ENCODE measurements at places on chromosomes 4 and X.

- no peak for DNase-seq
These were observed 1495.5 kb upstream of the ADGRL3 start for GRCh38 chr4:59704616-59705015.

DNA sequence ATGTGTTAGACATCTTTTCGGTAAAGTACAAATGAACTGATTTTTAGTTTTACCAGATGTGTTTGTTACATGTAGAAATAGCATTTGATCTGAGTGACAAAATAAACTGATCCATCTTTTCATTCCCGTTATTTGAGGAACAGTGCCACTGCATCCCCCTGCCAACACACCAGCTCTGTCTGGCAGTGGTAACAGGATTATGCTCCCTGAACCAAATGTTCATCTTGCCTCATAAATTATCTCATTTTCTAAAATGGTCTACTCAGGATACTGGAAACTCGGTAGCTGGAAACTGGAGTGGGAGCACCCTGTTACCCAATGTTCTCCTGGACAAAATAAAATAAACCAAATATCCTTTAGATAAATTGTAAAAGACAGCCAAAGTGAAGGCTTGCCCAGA, 171.6 kb downstream of the FAT4 start:
- DNase-seq: no peak

DNA sequence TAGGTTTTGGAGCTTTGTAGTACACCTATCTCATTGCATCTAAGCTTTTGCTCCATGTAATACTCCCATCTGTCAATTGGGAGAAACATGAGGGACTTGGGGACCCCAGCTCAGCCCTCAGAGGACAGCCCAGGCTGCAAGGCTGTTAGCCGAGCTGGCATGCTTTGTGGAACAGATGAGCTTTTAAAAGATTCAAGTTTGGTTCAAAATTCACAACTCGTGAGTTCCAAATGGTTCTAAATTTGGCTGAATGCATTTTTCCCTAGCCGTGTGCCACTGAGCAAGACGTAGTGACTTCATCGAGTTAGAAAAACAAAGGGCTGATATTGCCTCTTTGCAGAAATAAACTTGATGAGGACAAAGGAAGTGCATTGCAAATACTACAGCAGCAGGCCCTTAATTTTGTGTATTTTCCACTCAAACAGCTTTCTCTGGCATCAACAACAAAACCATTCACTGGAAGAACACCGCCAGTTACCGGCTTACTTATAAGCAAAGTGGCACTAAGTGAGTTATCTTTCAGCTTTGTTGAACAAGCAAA, 165.0 kb upstream of the HS3ST1 start:
- no peak for DNase-seq

DNA sequence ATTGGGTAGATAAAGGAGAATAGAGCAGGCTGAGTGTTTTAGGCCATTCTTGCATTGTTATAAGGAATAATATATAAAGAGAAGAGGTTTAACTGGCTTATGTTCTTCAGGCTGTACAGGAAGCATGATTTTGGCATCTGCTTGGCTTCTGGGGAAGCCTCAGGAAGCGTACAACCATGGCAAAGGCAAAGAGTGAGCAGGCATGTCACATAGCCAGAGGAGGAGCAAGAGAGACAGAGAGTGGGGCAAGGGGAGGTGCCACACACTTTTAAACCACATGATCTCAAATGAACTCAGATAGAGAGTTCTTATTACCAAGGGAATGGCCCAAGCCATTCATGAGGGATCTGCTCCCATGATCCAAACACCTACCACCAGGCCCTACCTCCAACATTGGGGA, 4.4 kb upstream of the METTL14 start:
- no peak for DNase-seq

- DNase-seq: no peak
These were observed 24.4 kb downstream of the FAT1 start for GRCh38 chr4:186699298-186699697.

DNA sequence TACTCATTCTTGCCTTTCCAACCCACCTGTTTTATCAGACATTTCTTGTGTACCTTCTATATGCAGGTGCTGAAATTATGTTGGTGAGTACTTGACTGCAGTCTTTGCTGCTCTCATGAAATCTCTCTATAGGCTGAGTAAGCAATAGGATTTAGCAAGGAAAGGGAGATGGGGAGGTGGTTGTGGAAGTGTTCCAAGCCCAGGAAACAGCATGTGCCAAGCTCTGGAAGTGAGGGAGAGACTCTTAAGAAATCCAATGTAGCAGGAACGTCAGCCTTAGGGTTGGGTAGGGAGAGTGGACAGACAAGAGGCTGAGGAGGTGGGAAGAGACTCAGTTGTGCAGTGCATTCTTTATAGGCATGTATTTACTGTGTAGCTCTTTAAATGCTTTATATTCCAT, 5.6 kb downstream of the SEPTIN11 start:
- DNase-seq: no peak

DNA sequence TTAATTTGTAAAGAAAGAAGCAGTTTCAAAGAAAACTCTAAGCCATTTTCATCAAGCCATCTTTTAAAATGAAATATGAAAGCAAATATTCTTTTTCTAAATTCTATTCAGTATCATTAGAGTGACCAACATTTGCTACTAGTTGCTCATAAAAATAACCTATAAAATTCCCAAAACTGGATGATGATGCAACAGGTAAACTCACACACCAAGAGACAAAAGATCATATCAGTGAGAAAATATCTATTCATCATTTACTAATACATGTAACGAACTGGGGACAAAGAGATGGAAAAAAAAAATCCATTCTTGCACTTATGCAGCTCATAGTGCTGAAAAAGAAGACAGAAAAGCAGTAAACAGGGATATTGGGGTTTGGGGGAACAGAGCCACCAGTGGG, 48.1 kb downstream of the PDGFC start:
- no peak for DNase-seq

DNA sequence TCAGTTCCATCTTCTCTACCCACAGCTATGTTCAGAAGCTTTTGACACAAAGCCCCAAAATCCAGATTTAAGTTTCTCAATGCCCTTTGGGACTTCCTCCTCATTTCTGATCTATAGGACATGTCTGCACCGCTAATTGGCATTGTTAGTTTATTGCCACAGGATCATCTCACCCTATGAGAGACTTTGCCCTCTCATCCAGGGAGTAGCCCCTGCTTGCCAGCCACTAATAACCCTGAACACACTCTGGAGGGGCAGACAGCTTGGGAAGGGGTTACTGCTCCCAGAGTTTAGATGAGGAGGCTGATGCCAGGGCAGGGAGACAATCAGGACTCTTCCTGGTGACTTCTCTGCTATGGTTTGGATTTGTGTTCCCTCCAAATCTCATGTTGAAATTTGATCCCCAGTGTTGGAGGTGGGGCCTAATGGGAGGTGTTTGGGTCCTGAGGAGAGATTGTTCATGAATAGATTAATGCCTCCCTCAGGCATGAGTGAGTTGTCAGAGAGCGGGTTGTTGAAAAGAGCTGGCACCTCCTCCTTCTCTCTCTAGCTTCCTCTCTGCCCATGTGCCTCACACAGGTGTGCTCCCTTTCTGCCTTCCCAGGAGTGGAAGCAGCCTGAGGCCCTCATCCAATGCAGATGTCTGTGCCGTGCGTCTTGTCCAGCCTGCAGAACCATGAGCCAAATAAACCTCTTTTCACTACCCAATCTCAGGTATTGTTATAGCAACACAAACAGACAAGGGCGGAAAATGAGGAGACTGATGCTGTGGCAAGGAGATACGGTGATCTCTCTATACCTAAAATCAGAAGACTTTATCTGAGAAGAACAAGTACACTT, 3.6 kb upstream of the SCARB2 start:
- no peak for DNase-seq

DNA sequence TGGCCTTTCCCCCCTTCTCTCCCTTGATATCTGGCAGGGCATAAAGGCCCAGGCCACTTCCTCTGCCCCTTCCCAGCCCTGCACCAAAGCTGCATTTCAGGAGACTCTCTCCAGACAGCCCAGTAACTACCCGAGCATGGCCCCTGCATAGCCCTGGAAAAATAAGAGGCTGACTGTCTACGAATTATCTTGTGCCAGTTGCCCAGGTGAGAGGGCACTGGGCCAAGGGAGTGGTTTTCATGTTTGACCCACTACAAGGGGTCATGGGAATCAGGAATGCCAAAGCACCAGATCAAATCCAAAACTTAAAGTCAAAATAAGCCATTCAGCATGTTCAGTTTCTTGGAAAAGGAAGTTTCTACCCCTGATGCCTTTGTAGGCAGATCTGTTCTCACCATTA, 183.8 kb downstream of the AR start:
- DNase-seq: no peak

DNA sequence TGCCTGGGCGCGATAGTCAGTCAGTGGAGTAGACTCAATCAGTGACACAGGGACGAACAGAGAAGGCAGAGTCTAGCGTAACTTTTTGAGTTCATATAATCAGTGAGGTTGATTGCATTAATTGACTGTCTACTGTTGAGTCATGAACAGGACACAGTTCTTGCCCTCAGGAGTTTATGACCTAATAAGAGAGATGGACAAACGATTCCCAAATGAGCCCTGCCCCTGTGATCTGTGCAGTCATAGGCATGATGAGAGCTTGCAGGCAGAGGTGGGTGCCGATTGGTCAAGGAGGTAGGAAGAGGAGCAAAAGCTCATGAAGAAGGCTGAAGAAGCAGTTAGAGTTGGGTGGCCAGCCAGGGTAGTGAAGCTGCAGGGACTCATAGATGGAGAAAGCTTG, 57.1 kb downstream of the ADD1 start:
- no peak for DNase-seq

- no peak for DNase-seq
These were observed 220.6 kb upstream of the S100G start for GRCh38 chrX:16429406-16429805.

- no peak for DNase-seq
These were observed 1.6 kb downstream of the PCDH10 start for GRCh38 chr4:133150486-133151340.

- no peak for DNase-seq
These were observed 34.7 kb downstream of the ADD1 start for GRCh38 chr4:2878346-2878745.

DNA sequence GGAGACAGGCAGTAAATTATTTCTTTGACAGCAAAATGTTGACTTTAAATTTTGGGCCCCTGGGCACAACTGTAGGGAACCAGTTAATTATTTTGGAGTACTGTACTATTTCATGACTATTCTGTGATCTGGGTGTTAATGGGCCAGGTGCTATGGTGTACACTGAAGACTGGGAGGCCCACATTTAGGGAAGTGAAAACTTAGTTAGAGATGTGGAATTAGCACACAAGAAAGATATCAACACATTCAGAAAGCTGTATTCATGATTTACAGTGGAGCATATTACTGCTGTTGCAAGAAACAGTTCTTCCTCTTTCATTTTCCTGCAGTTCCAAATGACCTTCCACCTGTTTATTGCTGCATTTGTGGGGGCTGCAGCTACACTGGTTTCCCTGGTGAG, 12.4 kb downstream of the PLP1 start:
- no peak for DNase-seq

DNA sequence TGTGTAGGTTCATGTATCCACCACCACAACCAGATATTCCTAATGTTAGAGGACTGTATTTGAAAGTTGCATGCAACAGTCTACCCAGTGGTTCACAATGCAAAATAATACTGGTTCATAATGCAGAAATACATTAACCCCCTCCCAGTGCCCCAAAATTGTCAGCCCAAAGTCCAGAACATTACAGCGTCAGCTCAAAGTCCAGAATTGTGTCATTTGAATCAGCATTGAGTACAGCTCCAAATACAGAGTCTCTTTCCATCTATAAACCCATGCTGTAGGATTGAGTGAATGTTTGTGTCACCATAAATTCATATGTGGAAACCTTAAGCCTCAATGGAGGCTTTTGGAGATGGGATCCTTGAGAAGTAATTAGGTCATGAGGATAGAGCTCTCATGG, 54.0 kb downstream of the MCUB start:
- DNase-seq: no peak

- DNase-seq: no peak
These were observed 50.4 kb upstream of the TMEM184C start for GRCh38 chr4:147566762-147567161.

- no peak for DNase-seq
These were observed 48.1 kb upstream of the STOX2 start for GRCh38 chr4:183857040-183857439.

GRCh38 chrX:19810006-19810774, 77.2 kb downstream of the SH3KBP1 start:
- no peak for DNase-seq

DNA sequence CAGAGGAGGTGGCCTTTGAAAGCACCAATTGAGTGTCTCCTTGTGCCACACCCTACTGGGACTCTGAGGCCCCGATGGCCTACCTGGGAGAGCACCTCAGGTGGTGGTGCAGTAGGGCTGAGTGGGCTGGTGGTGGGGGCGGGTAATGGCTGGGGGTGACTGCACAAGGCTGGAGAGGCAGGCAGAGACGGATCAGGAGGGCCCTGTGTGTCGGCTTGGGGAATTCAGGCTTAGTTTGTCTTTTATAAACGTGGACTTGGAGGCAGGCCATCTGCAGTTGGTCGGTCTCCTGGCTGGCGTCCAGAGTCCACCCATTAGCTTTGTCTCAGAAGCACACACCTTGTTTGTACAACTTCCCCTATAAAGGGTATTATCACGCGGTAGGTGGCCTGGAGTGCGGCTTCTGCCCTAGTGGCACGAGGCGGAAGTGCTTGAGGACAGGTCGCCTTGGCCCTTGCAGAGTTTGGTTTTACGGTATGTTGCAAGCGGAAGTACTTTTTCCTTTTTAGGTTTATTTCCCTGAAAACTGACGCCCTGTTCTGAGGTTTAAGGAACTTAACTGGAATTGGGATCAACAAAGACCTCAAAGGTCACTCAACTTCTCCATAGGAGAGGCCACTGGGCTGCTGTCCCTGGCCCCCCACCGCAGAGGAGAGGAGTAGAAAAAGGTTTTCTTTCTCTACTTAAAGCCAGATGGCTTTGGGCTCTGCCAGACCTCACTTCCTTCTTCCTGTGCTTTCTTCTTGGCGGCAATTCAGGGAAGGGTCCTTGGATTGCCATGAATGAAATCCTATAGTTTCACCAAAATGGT, 8.0 kb downstream of the TBC1D14 start:
- DNase-seq: peak; percentile 91

- DNase-seq: no peak
These were observed 46.4 kb upstream of the NEUROG2 start for GRCh38 chr4:112562254-112562879.

GRCh38 chr4:184346682-184347081, 127.7 kb downstream of the IRF2 start:
- DNase-seq: no peak

- DNase-seq: no peak
These were observed 72.7 kb upstream of the BOD1L1 start for GRCh38 chr4:13700021-13700857.

- no peak for DNase-seq
These were observed 44.8 kb downstream of the SMS start for GRCh38 chrX:21985332-21985777.

GRCh38 chr4:833731-834367, 7.9 kb upstream of the CPLX1 start:
- peak; percentile 30 for DNase-seq

- no peak for DNase-seq
These were observed 383.3 kb downstream of the BCOR start for GRCh38 chrX:39714471-39714870.

GRCh38 chr4:87144356-87144755, 76.1 kb downstream of the KLHL8 start:
- DNase-seq: no peak
